Osteoblast (primary cell): ENCODE measurements at places on chromosomes 13 and 19.

GRCh38 chr19:49473868-49474541, at the start of gene FLT3LG:
TSS of gene FLT3LG (plus strand) at chr19:49474215. CDS start at chr19:49474640, 425 bp downstream.
- peak; percentile 100 for DNase-seq

- DNase-seq, result peak; percentile 35
These were observed 192.6 kb downstream of the DLEU7 start for GRCh38 chr13:50650592-50651504.

GRCh38 chr13:40657951-40658350, 8.5 kb downstream of the FOXO1 start:
- no peak for DNase-seq

DNA sequence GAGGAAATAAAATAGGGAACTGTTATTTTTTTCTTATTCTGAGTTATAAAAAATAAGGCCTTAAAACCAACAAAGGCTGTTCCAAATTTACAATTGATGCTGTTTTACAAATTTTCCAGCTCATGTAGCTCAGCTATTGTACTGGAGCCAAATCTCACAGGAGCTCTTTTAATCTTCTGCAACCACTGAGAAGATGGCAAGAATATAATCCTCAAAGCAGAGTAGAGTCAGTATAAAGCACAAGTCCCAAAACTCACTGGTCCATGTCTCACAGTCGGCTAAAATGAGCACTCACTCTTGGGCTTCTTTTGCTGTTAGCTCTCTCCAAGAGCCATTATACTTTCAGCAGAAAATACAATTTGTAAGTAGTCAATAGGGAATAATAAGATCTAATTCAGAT, 1074.4 kb upstream of the PRR20A start:
- no peak for DNase-seq

DNA sequence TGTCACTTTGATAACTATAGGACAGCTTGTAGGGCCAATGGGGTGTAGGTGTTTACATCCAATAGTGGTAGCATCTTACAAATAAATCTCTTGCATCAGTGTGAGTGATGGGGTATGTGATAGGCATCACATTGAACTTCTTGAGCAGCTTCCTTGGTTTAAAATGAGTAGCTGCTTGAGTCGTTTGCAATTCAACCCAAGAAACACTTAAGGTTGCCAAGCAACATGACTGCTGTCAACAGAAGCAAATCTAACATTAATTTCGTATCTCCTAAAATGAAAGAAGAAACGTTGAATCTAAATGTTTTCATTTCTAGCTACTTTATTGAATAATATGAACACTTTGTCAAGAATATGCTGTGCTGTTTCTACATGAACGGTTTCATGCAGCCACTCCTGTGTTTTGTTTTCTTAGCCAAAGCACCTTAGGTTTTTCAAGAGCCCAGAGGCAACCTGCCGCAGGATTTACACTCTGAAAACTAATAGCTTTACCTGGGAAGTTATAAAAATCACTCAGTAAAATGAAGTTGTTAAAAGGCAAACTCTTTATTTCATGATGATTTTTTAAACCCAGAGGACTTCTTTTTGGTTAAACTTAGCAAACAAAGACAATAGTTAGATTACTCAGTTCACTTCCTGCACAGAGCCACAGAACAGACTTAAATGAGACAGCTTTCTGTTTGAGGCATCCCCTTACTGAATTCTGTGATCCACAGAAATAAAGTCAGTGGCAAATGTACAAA, 305.2 kb downstream of the MTUS2 start:
- no peak for DNase-seq

DNA sequence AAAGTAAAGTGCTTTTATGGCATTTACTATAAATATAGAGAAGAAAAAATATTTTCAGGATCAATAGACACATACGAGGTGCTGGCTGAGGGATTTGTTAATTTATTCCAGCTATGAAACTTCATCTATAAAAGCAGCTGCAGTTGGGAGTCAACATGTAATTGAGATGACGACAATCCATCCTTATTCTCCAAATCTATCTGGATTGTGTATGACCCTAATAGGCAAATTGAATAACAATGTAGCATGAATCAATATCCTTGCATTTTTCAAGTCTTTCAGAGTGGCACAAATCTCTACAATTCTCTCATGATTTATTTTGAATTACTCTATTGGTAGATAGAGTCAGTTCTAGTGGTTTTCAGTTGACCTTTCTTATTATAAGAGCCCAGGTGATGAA, 1296.5 kb upstream of the SPRY2 start:
- no peak for DNase-seq

DNA sequence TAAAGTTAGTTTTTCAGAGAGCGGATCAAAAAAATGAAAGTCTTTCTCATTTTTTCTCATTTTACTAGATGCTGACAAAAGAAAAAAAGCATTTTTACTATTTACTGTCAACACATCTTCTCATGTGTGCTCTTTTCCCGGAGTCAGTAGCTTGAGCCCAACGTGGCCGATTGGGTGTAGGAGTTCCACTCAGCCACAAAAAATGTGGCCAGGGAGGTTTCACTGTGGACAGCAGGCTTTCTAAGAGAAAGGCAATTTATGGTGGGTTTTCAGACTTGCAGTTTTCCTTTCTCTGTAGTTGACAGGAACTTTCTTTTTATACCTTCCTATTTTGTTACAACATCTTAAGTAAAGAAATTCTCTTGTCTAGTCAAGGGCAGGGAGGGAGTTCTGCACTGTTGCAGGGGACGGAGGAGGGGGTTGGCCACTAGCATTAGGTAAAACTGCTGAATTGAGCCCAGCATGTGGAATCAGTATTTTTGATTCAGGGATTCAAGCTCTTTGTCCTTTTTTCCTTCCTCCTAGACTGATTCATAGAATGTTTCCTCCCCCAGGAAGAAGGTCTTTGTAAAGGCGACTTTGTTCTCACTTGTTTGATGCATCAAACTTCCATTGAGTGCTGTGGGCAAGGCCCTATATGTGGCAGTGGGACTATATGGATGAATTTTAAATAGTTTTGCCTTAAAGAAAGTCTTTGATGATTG, 123.1 kb downstream of the B3GLCT start:
- DNase-seq, result no peak

DNA sequence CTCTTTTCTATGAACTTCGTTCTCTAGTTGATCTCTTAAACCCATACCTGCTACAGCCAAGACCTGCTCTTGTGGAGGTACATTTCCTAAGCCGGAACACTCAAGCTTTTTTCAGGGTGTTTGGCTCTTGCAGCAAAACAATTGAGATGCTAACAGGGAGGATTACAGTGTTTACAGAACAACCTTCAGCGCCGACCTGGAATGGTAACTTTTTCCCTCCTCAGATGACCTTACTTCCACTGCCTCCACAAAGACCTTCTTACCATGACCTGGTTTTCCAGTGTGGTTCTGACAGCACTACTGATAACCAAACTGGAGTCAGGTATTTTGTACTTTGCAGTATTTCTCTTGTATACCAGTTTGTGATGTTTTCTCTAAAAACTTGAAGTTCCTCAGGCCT, 506 bp downstream of the KCNRG start:
- DNase-seq, result no peak

GRCh38 chr13:40102360-40102727, 446.9 kb downstream of the COG6 start:
- no peak for DNase-seq

GRCh38 chr13:105518086-105518485, 1017.4 kb downstream of the EFNB2 start:
- DNase-seq, result no peak

GRCh38 chr13:29684441-29684840, 89.0 kb upstream of the SLC7A1 start:
- DNase-seq, result peak; percentile 1

GRCh38 chr19:7676854-7677253, at the start of gene MCEMP1:
TSS of gene MCEMP1 (plus strand) at chr19:7677090. CDS start at chr19:7677121, 31 bp downstream.
- peak; percentile 31 for DNase-seq

- no peak for DNase-seq
These were observed 196.1 kb upstream of the MAB21L1 start for GRCh38 chr13:35672611-35673010.
